ENCODE measurements at places on chromosomes 2 and 18.

DNA sequence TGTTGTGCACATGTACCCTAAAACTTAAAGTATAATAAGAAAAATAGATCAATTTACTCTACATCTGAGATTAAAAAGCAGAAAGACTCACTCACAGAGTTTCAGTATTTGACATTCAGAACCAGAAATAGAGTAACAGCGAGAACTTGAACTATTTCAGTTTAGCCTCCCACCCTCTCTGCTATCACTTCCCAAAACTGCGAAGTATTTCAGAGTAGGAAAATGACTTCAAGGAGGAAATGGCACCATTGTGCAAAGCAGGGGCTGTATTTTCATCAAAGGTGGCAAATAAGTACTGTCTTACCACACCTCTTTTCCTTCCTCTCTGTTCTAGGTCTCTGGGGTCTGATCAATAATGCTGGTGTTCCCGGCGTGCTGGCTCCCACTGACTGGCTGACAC is 13.6 kb downstream of the DHRS9 start:
- no peak for DNase-seq

DNA sequence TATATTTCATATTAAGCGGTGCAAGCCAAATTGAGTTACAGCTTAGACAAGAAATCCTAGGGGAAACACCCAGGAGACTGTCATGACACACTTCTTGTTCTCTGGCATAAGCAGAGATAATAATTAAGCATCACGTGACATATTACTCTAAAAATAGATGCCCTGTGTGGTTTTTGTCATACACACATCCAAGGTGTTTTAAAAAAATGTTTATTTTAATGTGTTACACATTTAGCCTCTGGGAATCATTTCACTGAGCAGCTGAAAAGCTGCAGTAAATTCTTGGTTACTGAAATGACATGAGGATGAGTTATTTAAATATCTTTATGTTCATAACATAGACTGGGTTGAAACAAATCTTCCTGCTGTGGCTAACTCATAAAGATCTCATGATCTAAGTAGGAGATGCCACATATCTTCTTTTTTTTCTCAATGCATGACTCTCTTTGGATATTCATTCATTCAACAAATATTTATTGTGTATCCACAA is 38.0 kb upstream of the ERMN start:
- no peak for DNase-seq

DNA sequence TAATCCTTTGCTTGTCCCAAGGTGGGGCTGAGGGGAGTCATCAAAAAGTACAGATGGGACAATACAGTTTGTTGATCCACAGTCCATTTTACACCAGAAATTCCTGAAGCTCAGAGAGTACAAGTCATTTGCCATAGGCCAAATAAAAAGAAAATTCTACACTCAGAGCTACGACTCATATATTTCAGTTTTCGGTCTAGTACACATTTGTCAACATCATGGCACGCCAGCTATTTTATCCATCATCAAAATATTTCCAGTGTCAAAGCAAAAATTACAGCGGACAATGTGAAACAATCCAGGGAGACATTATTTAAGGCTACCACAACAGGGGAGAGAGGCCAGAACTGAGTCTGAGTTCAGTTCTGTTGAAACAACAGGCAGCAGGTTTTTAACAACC is 587.5 kb upstream of the DSEL start:
- no peak for DNase-seq

DNA sequence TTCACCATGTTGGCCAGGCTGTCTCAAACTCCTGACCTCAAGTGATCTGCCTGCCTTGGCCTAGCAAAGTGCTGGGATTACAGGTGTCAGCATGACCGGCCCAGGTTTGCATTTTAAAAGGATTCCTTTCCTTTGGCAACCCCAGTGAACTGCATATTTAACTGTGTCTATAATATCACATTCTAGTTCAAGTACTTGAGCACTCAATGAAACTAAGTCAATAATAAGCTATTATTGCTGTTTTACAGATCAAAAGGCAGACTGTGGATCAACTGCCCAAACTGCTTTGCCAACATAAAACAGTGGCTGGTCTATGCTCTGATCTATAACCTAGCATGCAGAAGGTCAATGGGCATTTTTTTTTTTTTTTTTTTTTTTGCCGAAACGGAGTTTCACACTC is 144.5 kb downstream of the USP34 start:
- DNase-seq, result no peak

GRCh38 chr2:19592197-19592596 is 233.8 kb upstream of the OSR1 start:
- no peak for DNase-seq

DNA sequence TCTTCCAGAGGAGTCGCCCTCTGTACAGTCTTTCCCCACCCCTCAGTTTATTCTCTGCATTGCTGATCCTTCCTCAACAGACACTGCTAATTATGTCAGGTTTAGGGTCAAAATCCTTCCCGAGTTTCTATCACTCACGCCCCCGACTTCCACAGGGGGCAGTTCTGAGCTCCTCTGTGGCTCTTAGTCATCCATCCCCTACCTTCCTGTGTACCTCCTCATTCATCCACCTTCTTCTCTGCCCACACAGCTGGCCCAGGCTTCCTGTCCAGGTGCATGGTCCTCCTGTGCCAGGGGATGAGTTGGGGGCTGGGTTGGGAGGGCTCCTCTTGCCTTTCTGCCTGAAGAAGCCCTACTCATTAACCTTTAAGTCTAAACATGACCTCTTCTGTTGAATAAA is 202.9 kb downstream of the ARL4C start:
- no peak for DNase-seq

Data from stimulated activated CD8-positive, alpha-beta memory T cell treated with anti-CD3 and anti-CD28 coated beads, Interleukin-4, amount 100 ng/mL, for 48 hours (primary cell).